ENCODE measurements at places on chromosomes 2 and 18. TPM values are rescaled to one million over a fixed set of nuclear protein-coding genes. Genes with fewer than 3 reads are reported as not detected.

KCNE4 gene
- 15.3 TPM for polyA plus RNA-seq

- no peak for DNase-seq
These were observed 94.9 kb downstream of the PXDN start for GRCh38 chr2:1649103-1650084.

DNA sequence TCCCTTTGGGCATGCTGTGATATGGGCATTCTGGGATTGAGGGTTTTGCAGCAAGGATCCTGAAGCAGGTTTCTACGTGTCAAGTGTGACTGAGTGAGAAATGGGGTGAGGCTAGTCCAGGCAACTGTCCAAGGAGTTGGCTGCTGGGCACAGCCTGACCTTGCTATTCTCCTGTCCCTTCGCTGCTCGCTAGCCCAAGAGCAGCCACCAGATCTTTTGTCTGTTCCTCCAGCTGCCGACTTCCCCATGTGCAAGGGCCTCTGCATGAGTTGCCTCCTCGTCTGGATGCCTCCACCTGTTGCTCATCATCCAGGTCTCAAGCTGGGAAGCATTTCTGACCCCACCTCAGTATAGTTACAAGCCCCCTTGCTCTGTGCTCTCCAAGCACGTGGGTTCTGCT lies 71.1 kb downstream of the DYSF start:
- no peak for DNase-seq

DNA sequence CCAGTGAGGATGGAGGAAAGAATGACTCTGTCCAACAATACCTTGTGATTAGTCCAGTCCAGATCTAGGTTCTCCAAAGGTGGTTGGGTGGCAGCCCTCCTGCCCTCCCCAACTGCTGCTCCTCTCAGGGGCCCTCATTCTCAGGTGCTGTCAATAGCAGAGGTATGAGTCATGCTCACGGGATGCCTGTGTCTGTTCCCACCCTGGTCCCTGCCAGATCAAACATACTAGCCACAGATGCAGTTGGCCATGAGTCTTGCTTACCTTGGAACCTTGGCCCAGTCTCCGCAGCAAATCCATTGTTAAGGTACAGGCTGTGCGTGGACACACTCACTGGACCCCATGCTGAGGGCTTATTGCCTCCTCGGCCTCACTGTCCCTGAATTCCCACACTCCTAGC lies 24.9 kb upstream of the RPIA start:
- no peak for DNase-seq

All from renal pelvis (tissue), 12 donors.